Activated naive CD8-positive, alpha-beta T cell treated with anti-CD3 and anti-CD28 coated beads, Interleukin-2, amount 50 U/mL, for 24 hours (primary cell): ENCODE measurements at places on chromosomes 7 and 10.

DNA sequence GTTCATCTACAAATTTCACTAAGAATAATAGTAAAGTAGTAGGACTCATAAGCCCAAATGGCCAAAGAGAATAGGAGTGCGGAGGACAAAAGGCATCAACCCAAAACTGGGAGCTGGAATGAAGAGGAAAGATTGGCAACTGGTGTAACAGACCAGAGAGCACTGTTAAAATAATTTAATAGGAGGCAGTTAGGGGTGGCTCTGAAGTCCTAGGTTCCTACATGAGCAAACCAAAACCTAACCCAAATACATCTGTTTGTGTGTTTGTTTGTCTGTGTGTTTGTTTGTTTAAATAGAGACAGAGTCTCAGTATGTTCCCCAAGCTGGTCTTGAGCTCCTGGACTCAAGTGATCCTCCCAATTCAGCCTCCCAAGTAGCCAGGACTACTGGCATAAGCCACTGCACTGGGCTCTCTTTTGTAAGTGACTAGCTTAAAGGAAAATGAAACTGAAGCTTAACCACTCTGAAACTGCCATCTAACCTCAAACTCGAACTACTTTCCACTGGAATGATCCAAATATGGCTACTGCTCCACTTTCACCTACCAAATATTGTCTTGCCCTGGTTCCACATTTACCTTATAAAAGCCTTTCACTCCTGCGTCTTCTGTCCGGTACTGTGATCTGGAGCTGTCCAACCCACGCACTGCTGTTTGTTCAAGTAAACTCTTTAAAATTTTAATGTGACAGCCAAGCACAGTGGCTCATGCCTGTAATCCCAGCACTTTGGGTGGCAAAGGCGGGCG is 94.9 kb downstream of the AKR1D1 start:
- no peak for DNase-seq
- no peak overlapping the region for H3K4me3 ChIP-seq
- H3K27ac ChIP-seq = peak overlapping the region; percentile 69

- H3K4me1 ChIP-seq = peaks cover 22% of the 10 kb centered on the region
- H3K27ac ChIP-seq = no peak overlapping the region
- no peaks in the 10 kb centered on the region for H3K27me3 ChIP-seq
- DNase-seq = no peak
- peaks cover 27% of the 10 kb centered on the region for H3K36me3 ChIP-seq
Observed at GRCh38 chr10:131961047-131961776, 20.5 kb downstream of the BNIP3 start.

GRCh38 chr10:72044417-72045041 is 43.8 kb downstream of the SPOCK2 start:
- H3K27me3 ChIP-seq = no peaks in the 10 kb centered on the region
- no peaks in the 10 kb centered on the region for H3K36me3 ChIP-seq
- no peak for DNase-seq
- no peak overlapping the region for H3K4me3 ChIP-seq
- no peak overlapping the region for H3K27ac ChIP-seq
- peaks cover 14% of the 10 kb centered on the region for H3K4me1 ChIP-seq

DNA sequence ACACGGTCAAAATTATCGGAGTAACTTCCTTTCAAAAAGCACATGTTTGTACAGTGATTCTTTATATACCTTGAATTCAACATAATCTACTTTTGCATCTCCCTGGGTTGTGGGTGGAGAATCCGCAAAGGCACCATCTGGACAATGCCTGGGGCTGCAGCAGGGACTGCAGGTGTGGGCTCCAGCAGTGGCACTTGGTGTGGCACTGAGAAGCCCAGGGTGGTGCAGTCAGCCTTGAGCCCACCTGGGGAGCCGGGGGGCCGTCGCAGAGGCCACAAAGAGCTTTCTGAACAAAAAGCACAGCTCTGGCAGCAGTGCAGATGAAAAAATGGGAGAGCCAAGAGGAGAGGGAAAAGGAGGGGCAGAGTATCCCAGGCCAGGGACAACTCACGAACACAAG is 22.2 kb downstream of the PARD3 start:
- peaks cover 2% of the 10 kb centered on the region for H3K27me3 ChIP-seq
- no peak overlapping the region for H3K27ac ChIP-seq
- H3K4me3 ChIP-seq = no peak overlapping the region

DNA sequence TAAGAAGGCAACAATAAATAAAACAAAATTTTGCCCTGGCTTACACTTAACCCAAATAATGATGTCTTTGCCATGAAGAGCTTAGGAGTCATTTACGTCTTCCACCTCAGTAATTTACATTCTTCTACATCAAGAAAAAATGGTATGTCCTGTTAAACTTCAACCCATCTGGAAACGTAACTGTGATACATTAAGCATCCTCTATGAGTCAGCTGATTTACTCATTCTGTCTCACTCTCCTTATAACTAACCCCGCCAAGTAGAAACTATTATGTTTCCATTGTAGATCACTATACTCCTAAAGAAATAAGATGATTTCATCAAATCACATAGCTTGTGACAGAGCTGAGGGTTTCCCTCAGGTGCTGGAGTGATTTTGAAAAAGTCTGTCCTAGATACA is 330.7 kb downstream of the CDC14C start:
- H3K27me3 ChIP-seq = no peaks in the 10 kb centered on the region
- no peaks in the 10 kb centered on the region for H3K4me1 ChIP-seq
- H3K36me3 ChIP-seq = no peaks in the 10 kb centered on the region
- H3K27ac ChIP-seq = no peak overlapping the region
- no peak for DNase-seq
- no peak overlapping the region for H3K4me3 ChIP-seq

DNA sequence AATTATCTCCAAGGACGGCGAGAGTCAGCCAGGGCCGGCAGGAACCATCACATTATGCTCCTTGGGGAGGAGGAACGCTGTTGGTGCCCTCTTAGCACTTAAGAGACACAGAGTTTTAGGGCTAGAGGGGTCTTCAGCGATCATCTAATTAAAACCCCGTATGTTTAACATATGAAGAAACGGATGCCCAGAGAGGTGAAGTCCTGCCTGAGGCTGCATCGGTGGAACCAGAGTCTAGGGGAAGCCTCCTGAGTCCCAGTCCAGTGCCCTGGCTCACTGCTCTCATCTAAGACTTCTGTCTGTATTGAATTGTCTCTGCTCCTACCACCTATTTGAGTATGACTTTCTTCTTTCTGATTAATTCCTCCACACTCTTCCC is 688 bp upstream of the ABCB4 start:
- H3K4me3 ChIP-seq = peak overlapping the region; percentile 37
- DNase-seq = no peak
- peaks cover 14% of the 10 kb centered on the region for H3K4me1 ChIP-seq
- H3K27me3 ChIP-seq = peaks cover 33% of the 10 kb centered on the region

DNA sequence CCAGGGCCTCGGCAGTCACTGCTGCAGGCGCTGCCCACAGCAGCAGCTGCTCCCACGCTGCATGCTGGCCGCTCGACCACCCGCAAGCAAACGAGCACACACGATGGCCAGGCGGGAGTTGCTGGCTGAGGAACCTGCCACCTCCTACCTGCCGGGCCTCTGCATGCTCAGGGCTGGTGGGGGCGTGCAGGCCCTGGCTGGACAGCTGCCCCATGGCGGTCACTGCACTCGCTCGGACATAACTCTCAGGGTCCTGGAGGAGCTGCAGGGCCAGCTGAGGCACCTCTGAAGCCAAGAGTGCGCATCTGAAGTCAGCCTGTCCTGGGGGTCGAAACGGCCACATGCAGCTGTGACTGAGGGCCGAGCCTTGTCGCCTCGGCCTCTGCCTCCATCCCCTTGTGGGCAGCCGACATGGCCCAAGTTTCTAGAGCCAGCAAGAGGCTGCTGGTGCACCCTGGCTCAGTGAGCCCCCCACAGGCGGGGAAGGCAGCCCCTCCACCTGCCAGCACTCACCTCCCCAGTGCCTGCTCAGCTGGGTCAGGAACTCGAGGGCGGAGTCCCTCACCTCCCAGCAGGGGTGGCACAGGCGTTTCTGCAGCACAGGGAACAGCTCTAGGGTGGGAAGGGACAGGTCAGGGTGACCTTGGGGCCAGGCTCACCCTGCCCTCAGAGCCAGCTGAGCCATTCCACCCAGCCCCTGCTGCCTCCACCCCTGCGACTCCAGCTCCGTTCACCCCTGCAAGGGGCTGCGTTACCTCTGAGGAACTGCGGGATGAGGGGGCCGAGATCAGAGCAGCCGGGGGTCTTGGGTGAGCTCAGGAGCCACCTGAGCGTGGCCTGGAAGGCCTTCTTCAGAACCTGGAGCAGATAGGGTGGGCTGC is 16.1 kb downstream of the BRAT1 start:
- no peaks in the 10 kb centered on the region for H3K4me1 ChIP-seq
- DNase-seq = no peak
- H3K27me3 ChIP-seq = no peaks in the 10 kb centered on the region
- peaks cover 2% of the 10 kb centered on the region for H3K36me3 ChIP-seq

GRCh38 chr10:88115968-88116367 is 252.5 kb downstream of the PTEN start:
- H3K4me3 ChIP-seq = no peak overlapping the region
- no peak overlapping the region for H3K27ac ChIP-seq
- peaks cover 8% of the 10 kb centered on the region for H3K27me3 ChIP-seq
- H3K36me3 ChIP-seq = no peaks in the 10 kb centered on the region

GRCh38 chr10:117543225-117544003 is 868 bp downstream of the EMX2 start:
- H3K4me3 ChIP-seq = no peak overlapping the region
- peaks cover 89% of the 10 kb centered on the region for H3K27me3 ChIP-seq
- peaks cover 2% of the 10 kb centered on the region for H3K36me3 ChIP-seq

DNA sequence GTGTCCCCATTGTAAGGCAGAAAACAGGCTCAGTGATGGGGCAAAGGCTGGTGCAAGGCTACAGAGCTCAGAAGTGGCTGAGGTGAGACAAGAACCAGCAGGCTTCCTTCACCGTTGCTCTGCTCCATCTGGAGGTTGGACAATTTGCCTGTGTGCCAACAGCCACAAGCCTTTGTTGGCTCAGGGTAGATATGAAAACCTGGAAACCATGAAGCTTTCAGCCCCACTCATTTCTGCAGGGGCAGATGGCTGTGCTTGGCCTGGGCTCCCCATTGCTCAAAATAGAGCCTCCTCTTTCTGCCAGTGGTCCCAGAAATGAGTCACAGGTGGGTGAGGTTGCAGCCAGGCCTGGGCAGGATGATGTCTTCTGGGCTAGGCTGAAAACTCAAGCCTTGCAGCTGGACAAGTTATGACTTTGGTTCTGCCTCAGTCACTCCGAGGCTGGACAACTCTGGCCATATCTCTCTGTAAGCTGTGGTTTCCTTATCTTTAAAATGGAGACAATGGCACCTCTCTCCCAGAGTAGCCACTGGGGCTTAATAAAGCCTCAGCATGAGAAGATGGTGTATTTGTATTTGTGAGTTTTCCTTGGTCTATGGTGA is 12.2 kb upstream of the ZNF273 start:
- peaks cover 45% of the 10 kb centered on the region for H3K27me3 ChIP-seq
- peaks cover 10% of the 10 kb centered on the region for H3K4me1 ChIP-seq

- DNase-seq = peak; percentile 57
- peaks cover 17% of the 10 kb centered on the region for H3K27me3 ChIP-seq
Observed at GRCh38 chr10:24383681-24384106, 174.8 kb downstream of the KIAA1217 start.

GRCh38 chr7:129535896-129536295 is 33.6 kb downstream of the SMKR1 start:
- H3K4me3 ChIP-seq = peak overlapping the region; percentile 24
- no peaks in the 10 kb centered on the region for H3K27me3 ChIP-seq
- DNase-seq = peak; percentile 16
- H3K27ac ChIP-seq = peak overlapping the region; percentile 61
- peaks cover 30% of the 10 kb centered on the region for H3K4me1 ChIP-seq
- no peaks in the 10 kb centered on the region for H3K36me3 ChIP-seq

GRCh38 chr10:72665925-72666324 is 26.0 kb upstream of the MCU start:
- no peaks in the 10 kb centered on the region for H3K4me1 ChIP-seq
- H3K4me3 ChIP-seq = no peak overlapping the region
- no peaks in the 10 kb centered on the region for H3K36me3 ChIP-seq
- peaks cover 2% of the 10 kb centered on the region for H3K27me3 ChIP-seq
- DNase-seq = no peak

DNA sequence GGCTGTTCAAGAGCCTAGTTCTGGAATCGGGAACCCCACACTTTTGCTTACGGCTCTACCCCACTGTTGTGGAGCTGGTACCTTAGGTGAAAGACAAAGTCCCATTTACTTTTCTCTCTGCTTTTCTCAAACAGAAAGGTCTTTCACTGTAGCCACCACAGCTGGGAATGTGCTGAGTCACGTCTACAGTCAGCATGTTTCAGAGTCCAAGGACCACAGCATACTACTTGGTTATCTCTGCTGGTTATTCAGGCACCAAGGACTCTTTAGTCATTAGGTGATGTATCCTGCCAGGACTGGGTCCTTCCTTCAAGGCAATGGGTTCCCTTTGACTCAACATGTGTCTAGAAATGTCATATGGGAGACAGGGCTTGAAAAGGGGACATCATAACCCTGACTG is 266.8 kb upstream of the STEAP1 start:
- H3K4me3 ChIP-seq = no peak overlapping the region
- H3K27ac ChIP-seq = no peak overlapping the region
- no peaks in the 10 kb centered on the region for H3K4me1 ChIP-seq
- H3K36me3 ChIP-seq = no peaks in the 10 kb centered on the region

- no peaks in the 10 kb centered on the region for H3K4me1 ChIP-seq
- H3K27me3 ChIP-seq = peaks cover 3% of the 10 kb centered on the region
- no peak overlapping the region for H3K4me3 ChIP-seq
- DNase-seq = no peak
Observed at GRCh38 chr7:96004578-96004977, 232.2 kb downstream of the DYNC1I1 start.

GRCh38 chr7:96116173-96116572 is 205.7 kb downstream of the SLC25A13 start:
- peaks cover 5% of the 10 kb centered on the region for H3K27me3 ChIP-seq
- no peaks in the 10 kb centered on the region for H3K4me1 ChIP-seq
- no peak overlapping the region for H3K4me3 ChIP-seq
- no peak overlapping the region for H3K27ac ChIP-seq

DNA sequence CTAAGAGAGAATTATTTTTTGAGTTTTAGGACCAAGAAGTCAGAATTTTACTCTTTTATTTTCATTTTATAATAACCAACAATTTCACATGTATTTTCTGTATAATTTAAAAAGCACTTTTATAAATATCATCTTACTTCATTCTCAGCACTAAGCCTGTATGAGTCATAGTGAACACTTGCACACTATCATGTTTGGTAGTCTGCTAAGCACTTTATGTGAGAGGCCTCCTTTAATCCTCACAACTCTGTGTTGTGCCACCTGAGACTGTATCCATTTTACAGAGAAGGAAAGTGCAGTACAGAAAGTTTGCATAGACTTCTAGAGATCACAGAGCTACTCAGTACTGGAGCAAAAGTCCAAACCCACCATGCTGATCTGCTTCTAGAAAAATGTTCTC is 939.6 kb downstream of the NRG3 start:
- no peaks in the 10 kb centered on the region for H3K4me1 ChIP-seq

GRCh38 chr10:8424555-8425211 is 370.2 kb downstream of the GATA3 start:
- no peak overlapping the region for H3K4me3 ChIP-seq
- no peaks in the 10 kb centered on the region for H3K36me3 ChIP-seq
- peaks cover 13% of the 10 kb centered on the region for H3K4me1 ChIP-seq

- peak; percentile 23 for DNase-seq
- no peak overlapping the region for H3K4me3 ChIP-seq
- no peaks in the 10 kb centered on the region for H3K36me3 ChIP-seq
- no peaks in the 10 kb centered on the region for H3K27me3 ChIP-seq
- H3K27ac ChIP-seq = no peak overlapping the region
Observed at GRCh38 chr7:135710417-135711138, 17.4 kb downstream of the SLC13A4 start.

GRCh38 chr10:132937861-132938260 is 4.5 kb downstream of the CFAP46 start:
- peaks cover 38% of the 10 kb centered on the region for H3K27me3 ChIP-seq
- DNase-seq = no peak
- no peaks in the 10 kb centered on the region for H3K36me3 ChIP-seq
- H3K4me1 ChIP-seq = peaks cover 12% of the 10 kb centered on the region
